Right lung (tissue), 10 donors: ENCODE measurements at places on chromosomes 4 and X. TPM values are rescaled to one million over a fixed set of nuclear protein-coding genes. Genes with fewer than 3 reads are reported as not detected.

The HTR2C gene
- polyA plus RNA-seq = 0.06 TPM

The SLC10A6 gene
- polyA plus RNA-seq = 0.23 TPM

The PARM1 gene
- 29.9 TPM for polyA plus RNA-seq

The ZFYVE28 gene
- polyA plus RNA-seq = 4.0 TPM

The GPM6B gene
- polyA plus RNA-seq = 37.5 TPM

The ANOS1 gene
- polyA plus RNA-seq = 48.3 TPM

The SCARB2 gene
- polyA plus RNA-seq = 193 TPM

The GASK1B gene
- polyA plus RNA-seq = 15.4 TPM

The DMP1 gene
- polyA plus RNA-seq = not detected

The CYBB gene
- polyA plus RNA-seq = 12.6 TPM

The TKTL2 gene
- not detected for polyA plus RNA-seq

The ERCC6L gene
- 3.3 TPM for polyA plus RNA-seq

The SSX2 gene
- not detected for polyA plus RNA-seq

The USP26 gene
- not detected for polyA plus RNA-seq

The SLC2A9 gene
- 5.1 TPM for polyA plus RNA-seq

The GAGE12E gene
- not detected for polyA plus RNA-seq

The CRLF2 gene
- not detected for polyA plus RNA-seq

The TBX22 gene
- polyA plus RNA-seq = not detected

GRCh38 chr4:161256172-161256571, 907.6 kb downstream of the FSTL5 start:
- DNase-seq = no peak

GRCh38 chr4:2924286-2924685, 38.9 kb downstream of the NOP14 start:
- no peak for DNase-seq

DNA sequence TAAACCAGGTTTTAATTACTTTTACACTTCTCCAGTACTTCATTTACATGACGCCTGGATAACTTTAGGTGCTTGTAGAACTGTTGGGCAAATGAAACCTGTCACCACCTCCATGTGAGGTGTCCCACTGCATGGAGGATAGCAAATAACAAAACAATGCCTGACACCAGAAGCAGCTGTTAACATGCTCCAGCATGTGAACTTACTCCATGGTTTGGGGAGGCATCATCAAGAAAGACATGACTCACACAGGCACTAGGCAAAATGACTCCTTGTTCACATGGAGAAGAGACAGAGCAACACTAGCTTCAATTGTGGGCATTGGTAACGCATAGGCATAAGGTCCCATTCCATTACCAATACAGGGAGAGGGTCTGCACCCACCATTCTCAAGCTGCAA, 198.1 kb upstream of the F9 start:
- no peak for DNase-seq

- DNase-seq = no peak
Observed at GRCh38 chr4:111649308-111649707, 495.9 kb upstream of the FAM241A start.

GRCh38 chr4:4842476-4843441, 16.7 kb upstream of the MSX1 start:
- no peak for DNase-seq

DNA sequence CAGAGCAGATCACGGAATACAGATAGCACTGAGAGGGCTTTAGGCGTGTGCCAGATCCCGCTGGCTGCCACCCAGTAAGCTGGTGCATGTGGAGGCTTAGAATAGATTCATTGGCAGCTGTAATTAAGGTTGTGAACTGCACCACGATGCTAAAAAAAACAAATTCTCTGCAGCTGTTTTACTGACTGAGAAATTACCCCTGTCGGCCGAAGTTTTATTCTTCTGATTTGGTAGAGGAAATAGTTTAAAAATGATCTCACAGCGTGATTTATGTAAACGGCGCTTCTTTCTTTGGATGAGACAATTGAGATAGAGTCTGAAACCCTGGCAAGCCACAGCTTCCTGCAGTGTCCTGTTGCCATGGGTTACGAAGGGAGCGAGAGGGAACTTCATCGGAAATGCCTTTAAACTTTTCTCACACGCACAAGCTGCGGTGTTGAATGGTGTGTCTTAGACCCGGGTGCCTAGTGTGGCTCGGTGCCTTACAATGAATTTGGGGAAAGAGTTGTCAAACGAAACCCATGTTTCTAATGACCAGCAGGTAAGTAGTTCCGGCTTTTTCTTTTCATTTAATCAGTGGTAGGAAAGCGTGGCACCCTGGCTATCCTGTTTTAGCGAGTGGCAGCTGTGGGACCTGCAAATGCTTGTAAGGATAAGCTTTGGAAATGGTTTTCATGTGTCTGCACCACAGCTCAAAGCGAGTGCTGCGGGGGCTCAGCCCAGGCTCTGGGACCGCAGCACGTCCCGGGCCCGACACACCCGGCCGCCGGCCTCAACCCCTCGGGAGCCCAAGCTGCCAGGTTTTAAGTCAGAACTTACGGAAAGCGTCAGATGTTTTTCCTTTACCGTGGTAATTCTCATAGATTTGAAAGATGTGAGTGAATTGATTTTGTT, 71.7 kb upstream of the HGFAC start:
- no peak for DNase-seq

GRCh38 chr4:41069838-41070237, 144.5 kb downstream of the APBB2 start:
- no peak for DNase-seq

- no peak for DNase-seq
Observed at GRCh38 chr4:41379230-41379629, 122.5 kb downstream of the UCHL1 start.

DNA sequence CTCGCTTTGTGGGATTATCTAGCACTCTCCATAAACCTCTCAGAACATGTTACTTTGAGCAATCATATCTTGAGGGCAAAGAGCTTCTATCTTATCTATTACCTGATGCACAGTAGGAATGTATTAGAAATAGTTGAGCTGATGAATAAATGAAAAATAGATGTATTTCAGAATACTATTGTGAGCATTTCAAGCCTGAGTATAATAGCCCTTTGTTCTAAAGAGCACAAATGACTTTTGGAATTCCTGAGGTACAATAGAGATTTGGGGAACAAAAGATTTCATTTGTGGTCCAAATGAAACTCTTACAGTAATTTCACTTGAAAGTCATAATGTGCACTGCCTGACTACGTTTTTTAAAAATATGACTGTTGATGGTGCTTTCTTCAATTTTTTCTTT, 159.5 kb downstream of the UGT8 start:
- DNase-seq = no peak

DNA sequence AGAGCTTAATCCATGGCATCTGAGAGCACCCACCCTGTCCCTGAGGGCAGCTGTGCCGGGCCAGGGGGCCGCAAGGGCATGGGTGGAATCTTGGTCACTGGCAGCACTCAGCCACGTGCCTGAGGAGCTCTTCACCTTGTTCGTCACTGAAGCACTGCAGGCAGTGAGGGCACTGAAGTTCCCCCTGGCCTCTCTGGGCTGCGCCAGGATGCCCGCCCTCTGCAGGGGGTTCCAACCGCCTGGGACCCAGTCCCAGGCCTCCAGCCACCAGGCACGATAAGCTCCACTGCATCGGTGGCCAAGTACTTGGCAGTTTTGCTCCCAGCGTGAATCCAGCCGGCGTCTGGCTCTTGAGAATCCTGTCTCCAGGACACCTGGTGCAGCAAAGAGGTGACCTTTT, 96.4 kb upstream of the MED14 start:
- no peak for DNase-seq

GRCh38 chr4:25065932-25066590, 35.3 kb upstream of the LGI2 start:
- no peak for DNase-seq

DNA sequence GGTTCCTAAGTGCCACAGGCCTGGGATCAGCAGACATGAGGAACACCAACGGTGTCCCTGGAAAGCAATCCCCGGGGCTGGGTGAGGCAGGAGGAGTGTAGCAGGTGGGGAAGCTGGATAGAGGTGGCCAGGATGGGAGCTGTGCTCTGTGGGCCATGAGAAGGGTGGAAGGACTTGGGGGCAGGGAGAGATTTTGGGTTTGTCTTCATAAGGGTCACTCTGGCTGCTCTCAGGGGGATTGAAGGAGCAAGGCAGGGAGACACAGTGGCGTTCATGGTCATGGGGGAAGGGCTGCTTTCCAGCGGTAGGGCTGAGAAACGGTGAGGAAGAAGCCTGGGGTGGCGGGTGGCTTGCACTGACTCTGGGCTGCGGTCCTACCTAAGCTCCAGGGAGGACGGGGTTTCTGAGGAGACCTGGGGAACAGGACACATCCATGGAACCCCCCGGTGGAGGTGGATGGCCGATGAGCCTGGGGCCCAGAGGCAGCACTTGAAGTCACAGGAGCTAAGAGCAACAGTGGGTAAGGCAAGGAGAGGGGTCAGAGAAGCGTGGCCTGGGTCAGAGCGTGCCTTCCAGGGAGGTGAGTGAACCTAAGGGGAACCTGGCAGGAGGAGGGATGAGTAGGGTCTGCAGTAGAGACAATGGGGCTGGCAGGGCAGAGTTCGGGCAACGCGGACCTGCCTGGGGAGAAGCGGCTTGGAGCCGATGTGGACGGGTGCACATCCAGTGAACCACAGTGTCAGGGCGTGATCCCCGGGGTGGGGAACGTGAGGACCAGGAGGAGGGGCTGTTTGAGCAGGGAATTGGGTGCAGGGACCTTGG, 12.4 kb upstream of the CTBP1 start:
- no peak for DNase-seq

GRCh38 chr4:69120870-69121269, 24.6 kb downstream of the UGT2B7 start:
- no peak for DNase-seq

GRCh38 chr4:72319601-72320021, 249.4 kb downstream of the ADAMTS3 start:
- no peak for DNase-seq

DNA sequence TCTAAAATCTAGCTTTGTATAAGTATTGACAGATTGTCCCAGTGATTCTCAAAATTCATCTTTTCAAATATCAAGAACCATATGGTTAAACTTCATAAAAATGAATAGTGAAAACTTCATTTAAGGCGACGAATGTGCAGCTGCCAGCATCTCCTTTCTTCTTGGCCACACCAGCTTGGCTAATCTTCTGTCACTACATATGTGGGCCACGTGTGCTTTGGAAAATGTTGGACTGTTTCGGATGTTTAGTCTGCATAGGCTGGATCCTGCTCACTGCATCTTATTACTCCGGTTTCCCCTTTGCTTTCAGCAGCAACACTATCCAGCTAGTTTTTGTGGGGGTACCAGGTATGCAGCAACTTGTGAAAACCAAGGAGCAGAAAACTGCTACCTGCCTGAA, 221.9 kb downstream of the BMPR1B start:
- no peak for DNase-seq

DNA sequence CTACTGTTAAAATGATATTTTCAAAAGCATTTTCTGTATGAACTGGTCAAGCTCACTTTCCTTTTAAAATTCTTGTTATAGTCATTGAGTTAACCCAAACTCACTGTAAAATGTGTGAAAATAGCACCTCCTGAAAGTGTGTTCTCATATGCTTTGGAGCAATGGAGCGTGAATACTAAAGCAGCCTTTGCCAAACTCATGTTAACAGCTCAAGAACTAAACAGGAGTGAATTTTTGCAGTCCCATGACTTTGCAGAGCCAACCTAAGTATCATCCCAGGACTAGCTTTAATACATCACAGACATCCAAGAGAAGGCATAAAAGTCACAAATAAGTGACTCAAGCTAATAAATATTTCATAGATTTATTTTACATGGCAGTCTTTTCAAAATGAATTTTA, 2.3 kb downstream of the AMMECR1 start:
- no peak for DNase-seq

GRCh38 chr4:8477095-8477635, 36.6 kb downstream of the TRMT44 start:
- DNase-seq = no peak

DNA sequence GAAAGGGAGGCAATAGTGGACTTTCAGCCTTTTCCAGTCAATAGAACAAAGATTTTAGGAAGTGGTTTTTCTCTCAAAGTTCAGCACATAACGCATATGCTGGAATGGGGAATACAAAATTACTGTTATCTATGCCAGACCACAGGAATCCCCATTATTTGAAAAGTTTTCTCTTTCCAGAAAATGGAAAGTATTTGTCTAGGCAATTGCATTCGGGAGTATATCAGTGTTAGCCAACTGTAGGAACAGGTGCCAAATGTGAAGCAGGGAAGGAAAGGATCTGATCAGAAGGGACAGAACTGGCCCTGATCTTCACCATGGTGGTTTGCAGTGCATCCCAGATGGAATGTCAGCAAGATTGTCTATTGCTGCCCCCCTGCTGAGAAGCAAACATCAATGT, 213.6 kb downstream of the CPE start:
- DNase-seq = no peak

GRCh38 chr4:86558797-86559196, 35.3 kb upstream of the PTPN13 start:
- no peak for DNase-seq

GRCh38 chr4:105613306-105613705, 60.9 kb downstream of the ARHGEF38 start:
- no peak for DNase-seq

- no peak for DNase-seq
Observed at GRCh38 chr4:160117686-160118085, 1014.8 kb downstream of the RAPGEF2 start.

DNA sequence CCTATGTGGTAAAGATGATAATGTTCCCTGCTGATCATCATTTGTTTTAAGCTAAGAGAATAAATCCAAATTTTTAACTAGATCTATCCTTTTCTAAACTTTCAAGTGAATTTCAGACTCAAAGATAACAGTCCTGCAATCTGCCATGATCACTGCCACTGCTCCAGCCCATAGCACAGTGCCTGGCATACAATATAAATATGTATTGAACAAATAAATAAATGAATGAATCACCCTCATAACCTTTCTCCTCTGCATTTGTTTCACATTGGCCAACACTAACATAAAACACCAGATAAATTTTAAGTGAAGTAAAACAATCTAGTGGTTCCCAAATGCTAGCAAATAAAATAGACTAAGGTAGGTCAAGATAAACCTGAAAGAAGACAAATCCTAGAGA, 439.0 kb downstream of the GPM6A start:
- no peak for DNase-seq

GRCh38 chrX:153476666-153477363, 6.4 kb upstream of the HAUS7 start:
- no peak for DNase-seq

DNA sequence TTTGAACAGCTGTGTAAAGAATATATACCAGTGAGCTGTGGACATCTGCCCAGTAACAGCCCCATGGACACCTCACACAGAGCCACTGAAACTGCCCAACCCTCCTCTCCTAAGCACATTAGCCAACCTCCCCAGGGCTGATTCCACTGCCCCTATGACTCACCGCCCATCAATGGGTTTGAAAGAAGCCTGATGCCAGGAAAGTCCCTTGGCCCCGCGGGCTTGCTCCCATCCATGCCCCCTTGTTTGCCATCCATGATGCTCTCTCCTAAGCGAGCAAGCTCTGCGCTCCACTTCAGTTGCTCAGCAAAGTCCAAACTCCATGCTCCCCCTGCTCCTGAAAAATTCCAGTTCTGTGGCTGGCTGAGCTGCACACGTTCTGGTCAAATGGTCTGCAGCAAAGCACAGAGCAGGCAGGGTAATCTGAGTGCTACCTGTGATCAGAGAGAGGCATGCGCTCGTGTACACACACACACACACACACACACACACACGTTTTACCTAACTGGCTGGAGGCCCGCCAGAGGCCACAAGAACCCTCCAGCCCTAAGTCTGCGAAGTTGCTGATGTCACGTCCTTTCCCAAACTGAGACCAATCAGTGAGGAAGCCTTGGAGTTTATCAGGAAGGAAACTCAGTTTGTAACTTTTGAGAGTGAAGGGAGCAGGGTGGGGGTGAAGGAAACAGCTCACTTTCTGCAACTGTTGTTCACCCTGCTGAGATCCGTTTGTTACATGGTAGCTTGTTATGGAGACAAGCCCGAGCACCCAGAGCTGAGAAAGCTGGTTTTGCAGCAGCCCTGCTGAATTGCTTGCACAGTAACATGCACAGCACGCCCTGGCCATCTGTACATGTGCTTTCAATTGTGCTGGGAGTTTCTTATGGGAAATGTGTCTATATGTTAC, at the start of gene ASB9:
Gene ASB9 (minus strand): TSS at position 466 of the 904 bp plus-strand sequence. CDS start 209 bp downstream, at position 257.
- DNase-seq = peak; percentile 33
